ENCODE measurements at places on chromosomes 3 and 15.

DNA sequence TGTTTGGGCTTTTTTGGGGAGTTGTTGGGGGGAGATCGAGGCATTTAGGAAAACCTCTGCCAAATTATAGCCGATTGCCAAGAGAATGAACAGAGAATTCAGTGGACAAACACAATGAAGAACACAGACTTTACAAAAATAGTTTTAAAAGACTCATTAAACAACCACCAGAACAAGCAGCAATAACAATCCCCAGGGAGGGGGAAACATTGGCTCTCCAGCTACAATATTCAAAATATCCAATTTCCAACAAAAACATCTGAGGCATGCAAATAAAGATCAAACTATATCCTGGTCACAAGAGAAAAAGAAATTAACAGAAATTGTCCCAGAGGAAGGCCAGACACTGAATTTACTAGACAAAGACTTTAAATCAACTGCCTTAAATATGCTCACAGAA, 24.5 kb upstream of the ANKRD28 start:
- peak; percentile 12 for DNase-seq

DNA sequence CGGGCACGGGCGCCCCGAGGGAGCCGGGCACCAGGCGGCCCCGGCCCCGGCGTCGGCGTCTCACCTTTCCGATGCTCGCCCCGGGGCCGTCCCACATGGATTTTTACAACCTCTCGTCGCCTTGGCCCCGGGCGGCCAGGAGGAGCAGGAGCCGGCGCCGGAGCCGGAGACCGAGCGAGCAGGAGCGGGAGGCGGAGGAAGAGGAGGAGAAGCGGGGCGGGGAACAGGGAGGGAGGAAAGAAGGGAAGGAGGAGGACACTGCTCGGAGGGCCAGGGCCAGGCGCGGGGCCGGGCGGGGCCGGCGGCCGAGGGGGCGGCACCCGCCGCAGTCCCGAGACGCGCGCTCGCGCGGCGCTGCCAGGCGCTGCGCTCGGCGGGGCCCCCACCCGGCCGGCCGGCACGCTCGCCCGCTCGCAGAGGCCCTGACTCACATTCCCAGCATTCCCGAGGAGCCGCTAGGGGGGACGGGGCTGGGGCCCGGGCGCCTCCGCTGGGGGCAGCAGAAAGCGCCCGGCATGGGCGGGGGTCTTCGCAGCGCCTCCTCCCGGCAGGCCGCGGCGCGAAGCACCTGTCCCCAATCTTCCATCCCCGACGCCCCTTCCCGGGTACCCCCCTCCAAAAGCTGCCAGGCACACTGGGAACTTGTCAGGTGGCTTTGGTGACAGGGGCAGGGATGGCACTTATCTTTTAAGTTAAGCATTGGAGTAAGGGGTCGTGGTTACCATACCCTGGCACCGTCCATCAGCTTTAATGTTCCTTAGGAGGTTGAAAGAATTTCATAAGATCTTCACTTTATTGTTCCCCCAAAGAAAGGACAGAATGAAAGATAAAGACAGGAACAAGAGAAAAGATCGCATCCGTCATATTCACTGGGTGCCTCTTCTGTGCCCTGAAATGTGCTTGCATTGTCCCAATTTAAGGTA, at the start of gene ERC2:
Gene ERC2, minus strand, starts transcription at position 284 of the 923 bp plus-strand sequence.
- DNase-seq, result peak; percentile 38

GRCh38 chr3:13623101-13623654, 74.3 kb downstream of the FBLN2 start:
- DNase-seq, result no peak

DNA sequence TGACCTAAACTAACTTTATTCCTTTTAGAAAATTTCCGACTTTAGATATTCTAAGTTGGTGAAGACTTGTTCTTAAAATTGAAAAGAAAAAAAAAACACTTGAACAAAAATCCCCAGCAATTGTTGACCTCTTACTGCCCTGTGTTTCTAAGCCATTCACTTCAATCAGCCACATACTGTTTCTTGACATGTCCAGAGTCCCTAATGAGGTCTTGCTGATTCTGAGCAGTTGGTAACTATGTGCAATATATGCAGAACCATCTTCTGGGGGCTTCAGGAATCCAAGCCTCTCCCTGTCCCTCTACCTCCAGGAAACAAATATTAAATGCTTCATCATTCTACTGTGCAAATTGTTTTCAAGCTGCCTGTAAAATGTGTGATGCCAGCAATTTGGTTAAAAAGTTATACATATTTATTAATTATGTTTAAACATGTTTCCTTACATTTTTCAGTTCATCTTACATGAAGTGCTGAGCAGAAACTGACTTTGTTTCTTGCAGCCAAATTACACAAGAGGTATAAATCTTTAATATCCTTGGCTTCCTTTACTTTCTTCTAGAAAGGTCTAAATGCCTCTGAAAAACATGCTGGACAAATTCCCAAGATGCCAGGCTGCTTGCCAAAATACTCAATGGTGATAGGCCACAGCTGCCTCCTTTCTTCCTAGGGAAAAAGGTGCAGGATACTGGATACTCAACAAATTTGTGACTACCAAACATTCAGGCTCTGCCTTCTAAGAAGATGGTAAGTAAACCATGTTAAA, 19.8 kb upstream of the GYG1 start:
- DNase-seq, result peak; percentile 65

DNA sequence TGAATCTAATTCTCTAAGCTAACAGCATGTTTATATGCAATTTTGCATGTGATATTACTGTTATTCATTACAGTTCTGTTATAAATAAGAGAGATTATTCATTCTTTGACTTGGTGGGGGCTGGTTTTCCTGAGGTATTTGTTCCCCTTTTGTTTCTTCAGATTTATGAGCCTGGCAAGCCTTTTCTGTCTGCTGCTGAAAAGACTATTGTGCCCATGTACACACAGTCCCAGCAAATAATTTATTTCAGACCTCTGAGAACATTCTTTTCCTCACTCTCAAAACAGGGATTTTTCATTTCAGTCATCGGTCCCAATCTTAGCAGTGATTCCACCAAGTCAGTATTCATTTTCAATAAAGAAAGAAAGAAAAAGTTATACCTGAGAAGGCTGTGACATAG, 716.8 kb downstream of the NSUN3 start:
- DNase-seq, result no peak

DNA sequence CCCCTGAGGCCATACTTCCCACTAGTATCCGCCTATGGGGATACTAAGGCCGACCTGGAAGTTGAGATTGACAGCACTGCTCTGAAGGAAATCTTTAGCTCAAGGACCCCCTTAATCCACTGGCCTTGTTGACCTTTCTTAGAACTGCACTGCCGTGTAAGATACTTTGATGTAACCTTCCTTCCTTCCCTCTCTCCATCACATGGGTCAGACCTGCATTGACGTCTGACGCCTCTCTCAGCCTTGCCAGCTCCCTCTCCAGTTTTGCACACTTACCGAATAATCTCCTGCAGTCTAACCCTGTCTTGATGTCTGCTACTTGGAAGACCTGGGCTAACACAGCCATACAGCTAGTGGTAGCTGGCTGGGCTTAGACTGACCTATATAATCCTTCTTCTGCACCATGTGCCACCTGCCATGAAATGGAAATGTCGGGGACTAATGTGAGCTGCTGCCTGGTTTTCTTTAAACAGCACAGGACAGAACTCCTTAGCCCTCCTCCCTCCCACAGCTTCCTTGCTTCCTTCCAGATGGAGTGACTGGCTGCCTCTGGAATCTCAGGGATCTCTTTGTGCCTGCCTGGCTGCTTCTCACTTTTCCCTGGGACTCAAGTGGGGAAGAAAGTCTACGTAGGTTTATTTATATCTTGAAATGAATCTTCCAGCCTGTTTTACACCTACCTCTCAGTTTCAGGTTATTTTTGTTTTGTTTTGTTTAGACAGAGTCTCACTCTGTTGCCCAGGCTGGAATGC, 39.2 kb upstream of the HERC1 start:
- no peak for DNase-seq
